ENCODE measurements at places on chromosomes 3 and 15.

DNA sequence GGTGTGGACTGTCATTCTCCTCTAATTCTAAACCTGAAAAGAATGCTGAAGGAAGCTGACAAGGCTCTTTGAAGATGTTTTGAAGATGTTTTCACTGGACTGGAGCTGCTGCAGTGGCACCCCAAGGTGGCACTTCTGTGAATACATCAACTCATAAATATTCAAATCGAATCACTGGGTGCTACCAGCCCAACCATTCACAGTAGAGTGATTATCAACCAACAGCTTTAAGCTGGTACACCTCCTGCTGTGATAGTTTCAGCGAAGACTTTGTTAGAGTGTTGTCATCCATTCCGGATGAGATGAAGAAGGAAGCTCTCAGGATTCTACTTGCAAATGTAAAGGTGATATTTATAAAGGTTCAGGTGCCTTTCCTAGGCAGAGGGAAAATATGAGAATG is 106.6 kb downstream of the LSAMP start:
- no peak for DNase-seq

- no peak for DNase-seq
These were observed 3.7 kb upstream of the TF start for GRCh38 chr3:133742351-133743091.

- DNase-seq, result no peak
These were observed 8.3 kb upstream of the POLR2M start for GRCh38 chr15:57698243-57698642.

- no peak for DNase-seq
These were observed 6.9 kb downstream of the MUC20 start for GRCh38 chr3:195727606-195728195.

- DNase-seq, result no peak
These were observed 368.1 kb upstream of the SEMA6D start for GRCh38 chr15:47349179-47349578.

GRCh38 chr3:111568911-111569310 is 26.2 kb downstream of the ZBED2 start:
- no peak for DNase-seq

DNA sequence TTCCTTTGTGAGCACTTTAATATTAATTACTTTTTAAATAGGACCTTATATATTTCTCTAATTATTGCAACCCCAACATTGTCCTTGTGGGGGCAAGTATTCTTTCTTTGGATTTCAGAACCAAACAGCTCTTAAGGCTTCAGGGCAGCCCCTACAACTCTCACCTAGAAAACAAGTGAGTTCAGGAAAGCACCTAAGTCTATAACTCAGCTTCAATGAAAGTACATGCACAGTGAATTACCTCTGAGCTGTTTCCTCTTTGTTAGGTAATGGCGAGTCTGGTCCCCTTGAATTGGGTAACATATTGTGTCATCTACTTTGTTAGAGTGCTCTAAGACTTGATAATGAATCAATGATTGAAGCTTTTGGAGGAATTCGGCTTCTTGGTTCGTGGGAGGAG is 545.7 kb downstream of the NLGN1 start:
- DNase-seq, result no peak

DNA sequence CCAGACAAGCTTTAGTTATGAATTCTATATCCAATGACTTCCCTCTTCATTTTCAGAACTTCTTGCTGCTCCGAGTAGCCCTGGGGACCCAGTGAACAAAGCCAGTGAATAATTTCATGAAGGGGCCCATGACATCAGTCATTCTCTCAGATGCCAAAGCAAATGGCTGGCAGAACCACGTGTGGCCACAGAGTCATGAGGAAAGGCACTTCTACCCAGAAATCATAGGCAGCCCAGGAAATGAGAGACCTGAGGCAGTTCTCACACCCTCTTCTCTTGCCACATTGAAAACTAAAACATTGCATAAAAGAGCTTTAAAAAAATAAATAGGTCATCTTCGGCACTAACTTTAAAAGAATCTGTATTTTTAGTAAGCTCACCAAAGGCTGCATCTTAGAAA is 4.3 kb upstream of the UACA start:
- no peak for DNase-seq

DNA sequence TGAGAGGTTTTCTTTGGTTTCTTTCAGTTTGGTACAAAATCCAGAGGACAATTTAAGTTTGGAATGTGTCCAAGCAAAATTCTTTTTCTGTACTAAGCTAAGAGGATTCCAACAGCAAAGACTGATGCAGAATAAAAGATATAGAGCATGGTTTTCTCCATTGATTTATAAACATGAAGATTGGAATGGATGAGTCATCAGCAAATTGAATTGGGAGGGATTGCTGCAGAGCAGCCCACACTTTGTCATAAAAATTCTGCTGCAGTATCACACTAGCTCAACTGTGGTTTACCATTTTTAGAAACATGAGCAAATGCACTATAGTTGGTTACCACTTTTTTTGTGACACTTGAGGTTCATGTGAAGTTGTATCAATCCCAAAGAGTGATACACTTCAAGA is 16.1 kb upstream of the LARP6 start:
- no peak for DNase-seq

DNA sequence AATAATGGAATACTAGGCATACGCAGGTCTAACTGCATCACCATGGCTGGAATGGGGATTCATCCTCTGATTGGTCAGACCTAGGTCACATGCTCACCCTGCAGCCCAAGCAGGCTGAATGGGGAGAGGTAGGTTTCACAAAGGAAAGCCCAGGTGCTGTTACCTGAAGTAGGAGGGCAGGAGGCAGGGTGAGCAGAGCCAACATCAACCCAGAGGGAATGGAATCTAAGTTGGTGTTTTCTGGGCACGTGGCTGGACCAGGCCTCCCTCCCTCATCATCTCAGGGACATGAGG is 6.7 kb upstream of the H1-8 start:
- DNase-seq, result no peak

DNA sequence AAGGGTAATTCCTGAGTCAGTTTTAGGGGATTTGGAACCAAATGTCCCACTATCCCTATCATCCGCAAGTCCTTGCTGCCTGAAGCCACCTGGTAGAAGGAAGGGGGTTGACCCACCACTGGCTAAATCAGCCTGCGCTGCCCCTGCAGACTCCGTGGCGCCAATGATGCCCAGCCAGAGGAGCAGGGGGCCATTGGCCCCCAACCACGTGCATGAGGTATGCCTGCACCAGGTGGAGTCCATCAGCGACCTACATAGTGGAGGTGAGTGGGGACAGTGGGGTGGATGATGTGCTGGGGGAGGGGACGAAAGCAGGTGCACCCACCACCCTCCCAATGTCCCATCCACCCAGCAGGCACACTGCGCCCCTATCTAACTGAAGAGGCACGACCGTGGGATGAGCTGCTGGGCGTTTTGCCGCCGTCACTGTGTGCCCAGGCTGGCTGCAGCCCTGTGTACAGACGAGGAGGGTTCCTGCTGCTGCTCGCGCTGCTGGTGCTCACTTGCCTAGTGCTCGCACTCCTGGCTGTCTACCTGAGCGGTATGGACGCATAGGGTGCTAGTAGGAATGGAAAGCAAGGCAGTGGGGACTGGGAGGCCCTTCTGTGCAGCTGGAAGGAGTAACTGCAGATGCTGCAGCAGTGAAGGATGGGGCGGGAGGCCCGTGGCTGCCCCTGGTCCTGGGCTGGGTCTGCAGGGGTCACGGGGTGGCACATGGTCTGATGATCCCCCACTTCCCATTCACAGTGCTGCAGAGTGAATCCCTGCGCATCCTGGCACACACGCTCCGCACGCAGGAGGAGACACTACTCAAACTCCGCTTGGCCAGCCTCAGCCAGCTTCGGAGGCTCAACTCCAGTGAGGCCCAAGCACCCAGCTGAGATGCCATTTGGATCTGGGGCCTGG is 5.7 kb downstream of the IFRD2 start:
- DNase-seq, result no peak

All from Panc1 (cell line).